ENCODE measurements at places on chromosomes 2 and 18. TPM values are rescaled to one million over a fixed set of nuclear protein-coding genes. Genes with fewer than 3 reads are reported as not detected.

The VWC2L gene
- not detected for total RNA-seq

The OSR1 gene
- 10.6 TPM for total RNA-seq

The ADAM23 gene
- total RNA-seq = 0.12 TPM

The RAB11FIP5 gene
- total RNA-seq = 35.7 TPM

The ACKR3 gene
- 25.0 TPM for total RNA-seq

The SNED1 gene
- 16.9 TPM for total RNA-seq

The TTC39C gene
- 96.7 TPM for total RNA-seq

The TMEM200C gene
- 0.55 TPM for total RNA-seq

The TOGARAM2 gene
- total RNA-seq = 1.8 TPM

The HOXD9 gene
- 0.89 TPM for total RNA-seq

The RFX8 gene
- not detected for total RNA-seq

DNA sequence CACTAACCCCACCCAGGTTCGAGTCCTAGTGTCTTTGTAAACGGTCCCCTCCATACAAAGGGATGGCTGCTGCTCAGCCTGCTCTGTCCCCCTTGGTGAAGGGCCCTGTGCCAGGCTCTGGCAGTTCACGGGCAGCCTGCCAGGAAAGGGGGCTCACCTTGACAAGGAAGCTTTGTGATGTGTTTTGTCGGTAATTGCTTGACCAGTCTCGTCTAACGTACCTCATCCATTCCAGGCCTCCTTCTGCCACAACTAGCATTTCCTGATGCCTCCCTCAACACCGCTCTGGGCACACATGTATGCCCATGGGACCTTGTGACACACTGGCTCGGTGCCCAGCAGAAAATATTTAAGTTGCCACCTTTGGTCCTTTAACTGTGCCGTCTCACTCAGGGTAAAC, 171.9 kb downstream of the KLHL29 start:
- DNase-seq = no peak

DNA sequence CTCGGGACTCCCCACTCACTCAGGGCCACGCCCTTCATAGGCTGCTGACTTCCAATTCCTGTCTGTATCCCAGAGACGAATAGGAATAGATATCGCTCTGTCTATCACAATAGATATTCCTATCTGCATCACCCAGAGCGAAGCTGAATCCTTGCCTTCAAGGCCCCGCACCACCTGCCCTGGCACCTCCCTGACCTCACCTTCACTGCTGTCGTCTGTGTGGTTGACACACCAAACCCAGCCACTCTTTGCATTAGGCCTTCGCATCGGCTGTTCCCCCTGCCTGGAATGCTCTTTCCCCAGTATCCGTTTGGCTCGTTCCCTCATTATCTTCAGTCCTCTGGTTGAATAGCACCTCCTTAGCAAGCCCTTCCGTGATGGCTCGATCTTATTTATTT, 43.5 kb downstream of the ATOH8 start:
- no peak for DNase-seq

DNA sequence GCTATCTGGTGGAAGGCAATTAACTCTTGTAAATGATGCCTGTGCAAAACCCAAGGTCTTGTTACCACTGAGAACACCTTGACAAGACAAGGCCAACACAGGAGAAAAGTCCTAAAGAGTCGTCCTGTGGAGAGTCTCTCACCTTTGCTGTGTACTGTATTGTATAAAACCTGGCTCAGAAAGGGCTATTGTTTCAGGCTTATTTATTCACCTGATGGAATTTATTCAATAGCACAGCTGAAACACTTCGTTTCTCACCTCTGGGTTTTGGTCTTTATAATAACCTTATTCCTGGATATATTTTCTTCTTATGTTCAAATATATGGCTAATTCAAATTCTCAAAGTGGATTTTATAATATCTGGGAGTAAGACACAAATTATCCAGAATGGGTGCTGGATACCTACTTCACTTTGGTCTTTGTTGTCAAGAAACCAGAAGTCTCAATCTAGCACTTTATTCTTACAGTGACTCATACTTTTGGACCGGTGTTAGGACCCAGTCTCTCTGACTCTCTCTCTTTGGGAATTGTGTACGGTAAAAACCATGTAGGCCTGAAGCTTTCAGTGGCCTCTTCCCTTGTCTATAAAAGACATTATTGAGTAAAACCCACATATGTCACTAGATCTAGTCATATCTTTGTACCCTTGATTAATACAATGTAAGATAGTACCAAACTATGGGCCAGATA, 16.1 kb upstream of the STAT4 start:
- no peak for DNase-seq

DNA sequence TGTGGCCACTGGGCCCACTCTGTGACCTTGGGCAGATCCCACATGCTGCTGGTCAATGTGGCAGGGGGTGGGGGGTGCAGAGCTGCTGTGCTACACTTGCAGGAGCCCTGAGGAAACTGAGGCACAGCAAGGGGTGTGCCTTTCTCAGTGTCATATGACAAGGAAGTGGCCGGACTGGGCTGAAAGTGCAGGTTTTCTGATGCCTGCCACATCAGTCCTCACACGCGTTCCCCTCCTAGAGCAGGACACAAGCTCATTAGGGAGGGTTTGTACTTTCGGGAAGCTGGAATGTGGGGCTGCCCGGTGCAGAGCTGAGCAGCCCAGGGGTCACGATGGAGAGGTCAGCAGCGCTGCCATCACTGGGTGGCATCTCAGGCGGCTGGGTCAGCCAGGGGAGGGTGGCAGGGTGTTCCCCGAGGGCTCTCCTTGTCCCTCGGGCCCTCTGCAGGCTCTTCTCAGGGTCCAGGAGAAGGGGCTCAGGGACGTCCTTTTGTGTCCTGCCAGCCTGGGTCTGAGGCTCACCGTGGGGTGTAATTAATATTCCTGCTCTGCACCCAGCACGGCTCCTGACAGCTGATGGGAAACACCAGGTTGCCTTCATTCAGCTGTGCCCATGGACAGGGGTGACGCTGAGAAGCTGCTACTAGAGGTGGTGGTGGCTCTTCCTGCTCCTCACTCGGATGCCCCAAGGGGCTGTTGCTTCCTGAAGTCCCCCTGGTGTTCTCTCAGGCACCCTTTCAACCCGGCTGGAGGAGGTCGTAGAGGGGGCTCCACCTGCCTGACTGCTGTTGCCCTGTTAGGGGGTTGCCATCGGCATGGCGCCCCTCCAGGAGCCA, 62.1 kb upstream of the HDAC4 start:
- DNase-seq = peak; percentile 82

DNA sequence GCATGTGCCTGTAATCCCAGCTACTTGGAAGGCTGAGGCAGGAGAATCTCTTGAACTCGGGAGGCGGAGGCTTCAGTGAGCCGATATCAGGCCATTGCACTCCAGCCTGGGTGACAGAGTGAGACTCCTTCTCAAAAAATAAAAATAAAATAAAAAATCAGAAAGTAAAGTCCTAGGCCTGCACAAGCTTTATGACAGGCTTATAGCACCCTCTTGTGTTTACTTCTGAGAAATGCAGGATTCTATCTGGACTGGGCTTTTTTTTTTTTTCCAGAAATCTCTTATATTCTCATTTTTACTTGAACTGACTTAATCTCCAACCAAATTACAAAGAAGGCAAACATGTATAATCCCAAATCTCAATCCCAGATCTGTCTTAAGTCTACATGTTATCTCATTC, 26.1 kb upstream of the REG3G start:
- no peak for DNase-seq

- no peak for DNase-seq
Observed at GRCh38 chr2:3291113-3291512, 86.5 kb downstream of the EIPR1 start.

DNA sequence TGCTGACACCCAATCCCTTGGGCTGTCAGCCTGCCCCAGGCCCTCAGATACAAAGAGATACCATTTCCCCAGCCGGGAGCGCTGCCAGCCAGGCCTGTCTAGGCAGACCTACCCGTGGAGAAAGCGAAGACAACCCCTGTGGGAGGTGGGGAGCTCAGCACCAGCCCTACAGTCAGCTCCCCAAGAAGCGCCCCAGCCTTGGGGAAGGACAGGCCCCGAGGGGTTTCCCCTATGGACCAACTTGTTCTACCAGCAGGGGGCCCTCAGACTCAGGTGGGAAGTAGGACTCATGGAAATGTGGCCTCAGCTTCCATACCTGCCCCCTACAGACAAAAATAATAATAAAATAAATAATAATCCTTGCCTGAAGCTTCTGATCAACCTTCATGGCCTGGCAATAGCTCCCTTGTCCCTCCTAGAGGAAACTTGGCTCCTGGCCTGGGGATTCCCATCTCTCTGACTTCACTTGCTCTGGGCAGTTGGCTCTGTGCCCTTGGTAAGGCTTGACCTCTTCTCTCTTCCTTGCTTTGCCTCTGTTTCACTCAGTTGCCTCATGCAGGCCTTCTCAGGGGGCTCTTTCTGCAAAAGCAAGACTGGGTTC, 7.0 kb downstream of the SLC35F6 start:
- DNase-seq = peak; percentile 93

- DNase-seq = peak; percentile 41
Observed at GRCh38 chr18:24176727-24177416, 38.0 kb downstream of the CABYR start.

DNA sequence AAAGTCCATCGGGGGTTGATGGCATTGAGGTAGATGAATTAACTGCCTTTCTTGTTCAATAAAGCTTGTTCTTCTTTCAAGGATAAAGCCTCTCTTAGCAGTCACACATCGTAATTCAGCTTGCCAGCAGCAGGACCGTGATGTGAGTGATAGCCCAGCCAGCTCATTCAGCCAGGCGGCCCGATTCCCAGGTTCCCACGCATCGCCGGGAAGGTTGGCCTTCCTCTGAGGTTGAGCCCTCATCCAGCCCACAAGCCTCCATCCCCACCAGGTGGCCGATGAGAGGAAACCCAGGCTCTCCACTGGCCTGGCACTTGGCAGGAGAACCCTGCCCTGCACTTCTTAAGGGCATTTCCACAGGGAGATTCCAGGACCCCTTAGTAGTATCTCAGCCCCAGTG, 4.7 kb downstream of the AGAP1 start:
- no peak for DNase-seq

DNA sequence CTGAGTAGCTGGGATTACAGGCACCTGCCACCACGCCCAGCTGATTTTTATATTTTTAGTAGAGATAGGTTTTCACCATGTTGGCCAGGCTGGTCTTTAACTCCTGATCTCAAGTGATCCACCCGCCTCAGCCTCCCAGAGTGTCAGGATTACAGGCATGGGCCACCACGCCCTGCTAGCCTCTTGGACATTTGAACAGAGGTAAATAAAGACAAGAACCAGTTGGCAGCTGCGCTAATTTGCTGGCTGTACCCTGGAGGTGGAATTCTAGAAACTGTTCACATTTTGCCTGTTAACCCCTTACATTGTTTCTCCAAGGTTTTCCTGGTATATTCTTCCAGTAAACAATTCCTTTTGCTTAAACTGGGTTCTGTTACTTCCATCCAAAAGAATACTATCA, 132.9 kb downstream of the CDH2 start:
- DNase-seq = no peak

GRCh38 chr2:107018366-107018765, 132.4 kb upstream of the ST6GAL2 start:
- DNase-seq = no peak

GRCh38 chr18:26421931-26422330, 126.4 kb downstream of the KCTD1 start:
- no peak for DNase-seq

DNA sequence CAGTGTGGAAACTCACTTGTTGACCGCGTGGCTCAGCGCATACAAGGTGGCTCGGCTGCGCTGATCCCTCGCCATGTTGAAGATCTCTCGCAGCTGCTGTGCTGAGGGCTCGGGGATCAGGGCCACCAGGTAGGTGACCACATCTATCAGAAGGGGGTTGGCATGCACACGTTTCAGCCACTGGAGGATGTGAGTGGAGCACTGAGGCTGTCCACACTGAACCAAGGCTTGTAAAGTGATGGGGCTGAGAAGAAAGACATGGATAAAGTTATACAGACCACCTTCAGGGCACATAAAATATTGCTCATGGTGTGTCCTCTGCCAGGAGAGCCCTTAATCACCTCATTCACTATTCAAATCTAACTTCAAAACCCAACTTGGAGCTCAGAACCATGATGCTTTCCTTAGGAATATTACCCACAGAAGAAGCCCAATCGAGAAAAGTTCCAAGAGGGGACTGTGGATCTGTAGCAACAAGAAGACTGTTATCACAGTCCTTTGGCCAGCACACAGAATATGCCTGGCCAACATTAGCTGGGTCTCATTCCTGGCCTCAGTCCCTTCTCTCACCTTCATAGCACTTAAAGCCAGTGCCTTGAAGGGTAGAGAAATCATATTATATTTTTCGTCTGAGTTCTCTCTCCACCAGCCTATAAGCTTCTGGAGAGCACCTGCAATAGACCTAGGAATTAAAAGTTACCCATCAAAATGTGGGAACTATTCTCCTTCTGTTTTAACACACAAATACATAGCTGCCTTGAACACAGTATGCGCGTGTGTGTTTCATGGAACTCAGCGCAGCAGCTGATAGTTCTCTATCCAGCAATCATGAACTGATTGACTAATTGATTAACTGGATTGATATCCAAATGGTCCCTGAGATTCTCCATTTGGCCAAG, 11.3 kb downstream of the APOB start:
- no peak for DNase-seq

GRCh38 chr2:30979822-30980245, 158.4 kb downstream of the GALNT14 start:
- no peak for DNase-seq

DNA sequence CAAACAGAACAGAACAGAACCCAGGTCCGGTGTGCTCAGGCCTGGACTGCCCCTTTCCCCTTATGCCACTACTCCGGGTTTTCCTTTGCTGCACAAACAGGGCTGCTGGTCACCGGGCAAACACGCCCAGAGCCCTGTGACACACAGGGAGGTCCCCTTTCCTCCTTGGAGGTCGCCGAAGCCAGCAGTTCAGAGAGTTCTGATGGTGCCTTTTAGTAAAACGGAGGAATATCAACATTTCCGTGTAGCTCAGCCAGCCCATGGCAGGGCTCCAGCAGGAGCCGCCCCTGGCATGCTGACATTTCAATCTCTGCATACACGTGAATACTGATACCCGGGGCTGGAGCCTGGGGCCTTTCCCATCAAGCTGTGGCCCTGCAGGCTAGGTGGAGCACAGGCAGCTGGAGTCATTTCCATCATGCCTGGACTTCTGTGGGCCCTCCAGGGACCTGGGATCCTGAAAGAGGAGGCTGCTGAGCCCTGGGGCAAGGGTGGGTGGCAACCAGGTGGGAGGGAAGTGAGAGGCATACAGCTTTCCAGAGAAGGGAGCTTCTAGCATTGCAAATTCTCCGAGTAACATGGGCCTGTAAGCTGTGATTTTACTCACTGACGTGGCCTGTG, 91.4 kb upstream of the PXDN start:
- DNase-seq = no peak

DNA sequence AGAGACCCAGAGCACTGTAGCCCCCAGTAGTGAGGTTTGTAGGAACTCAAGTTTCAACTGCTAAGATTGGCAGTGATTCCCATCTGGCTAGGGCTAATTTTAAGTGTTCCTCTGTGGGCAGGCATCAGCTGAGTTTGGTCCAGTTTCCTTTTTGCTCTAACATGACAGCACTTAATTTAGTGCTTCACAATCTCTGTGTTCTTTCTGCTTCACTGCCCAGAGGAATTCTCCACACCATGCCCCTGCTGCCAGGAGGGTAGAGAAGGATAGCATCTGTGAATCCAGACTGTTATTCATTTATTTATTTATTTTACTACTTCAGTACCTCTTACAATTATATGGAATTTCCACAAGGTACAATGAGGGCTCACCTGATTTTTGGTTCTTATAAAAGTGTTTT, 549.9 kb upstream of the FSIP2 start:
- DNase-seq = no peak

GRCh38 chr2:102112692-102113665, 29.6 kb upstream of the IL1R1 start:
- DNase-seq = no peak
